ENCODE measurements at places on chromosomes 11 and 22. TPM values are rescaled to one million over a fixed set of nuclear protein-coding genes. Genes with fewer than 3 reads are reported as not detected.

OR52H1 gene
- total RNA-seq: 0.37 TPM

- DNase-seq: no peak
Measured at GRCh38 chr11:66887526-66887925, 30.7 kb downstream of the LRFN4 start.

GRCh38 chr11:66002648-66003225 lies 434 bp downstream of the BANF1 start:
- no peak for DNase-seq

GRCh38 chr11:114115451-114115928 lies 56.0 kb downstream of the ZBTB16 start:
- DNase-seq: no peak

SCN4B gene
- total RNA-seq: not detected

- no peak for DNase-seq
Measured at GRCh38 chr22:29475550-29475949, 4.5 kb upstream of the NEFH start.

- DNase-seq: no peak
Measured at GRCh38 chr11:121898903-121899302, 217.1 kb downstream of the BLID start.

DNA sequence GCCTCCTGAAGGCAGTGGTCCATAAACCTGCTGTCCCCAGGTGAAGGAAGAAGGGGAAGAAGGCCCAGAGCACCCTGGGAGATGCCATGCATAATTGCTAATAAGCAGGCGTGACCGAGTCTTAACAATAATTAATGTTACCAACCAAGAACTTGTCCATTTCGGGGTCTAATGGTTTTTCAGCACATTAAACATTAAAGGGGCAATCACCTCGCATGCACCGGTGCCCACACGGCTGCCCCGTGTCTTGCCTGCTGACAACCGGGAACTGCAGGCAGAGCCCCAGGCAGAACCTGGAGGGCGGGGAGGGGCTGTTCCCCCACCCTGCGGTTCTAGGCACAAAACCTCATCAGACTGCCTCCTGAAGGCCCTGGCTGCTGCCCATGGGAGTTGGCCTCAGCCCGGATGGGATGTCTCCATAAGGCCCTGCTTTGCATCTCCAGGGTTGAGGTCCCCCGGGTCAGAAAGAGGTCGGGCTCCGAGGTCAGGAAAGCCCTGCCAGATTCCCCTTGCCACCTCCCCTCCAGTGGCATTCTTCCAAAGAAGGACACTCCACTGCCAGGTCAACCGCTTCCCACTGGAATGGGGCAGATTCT lies 169.0 kb downstream of the BUD13 start:
- no peak for DNase-seq
